ENCODE measurements at places on chromosomes 16 and 17. TPM values are rescaled to one million over a fixed set of nuclear protein-coding genes. Genes with fewer than 3 reads are reported as not detected.

DNA sequence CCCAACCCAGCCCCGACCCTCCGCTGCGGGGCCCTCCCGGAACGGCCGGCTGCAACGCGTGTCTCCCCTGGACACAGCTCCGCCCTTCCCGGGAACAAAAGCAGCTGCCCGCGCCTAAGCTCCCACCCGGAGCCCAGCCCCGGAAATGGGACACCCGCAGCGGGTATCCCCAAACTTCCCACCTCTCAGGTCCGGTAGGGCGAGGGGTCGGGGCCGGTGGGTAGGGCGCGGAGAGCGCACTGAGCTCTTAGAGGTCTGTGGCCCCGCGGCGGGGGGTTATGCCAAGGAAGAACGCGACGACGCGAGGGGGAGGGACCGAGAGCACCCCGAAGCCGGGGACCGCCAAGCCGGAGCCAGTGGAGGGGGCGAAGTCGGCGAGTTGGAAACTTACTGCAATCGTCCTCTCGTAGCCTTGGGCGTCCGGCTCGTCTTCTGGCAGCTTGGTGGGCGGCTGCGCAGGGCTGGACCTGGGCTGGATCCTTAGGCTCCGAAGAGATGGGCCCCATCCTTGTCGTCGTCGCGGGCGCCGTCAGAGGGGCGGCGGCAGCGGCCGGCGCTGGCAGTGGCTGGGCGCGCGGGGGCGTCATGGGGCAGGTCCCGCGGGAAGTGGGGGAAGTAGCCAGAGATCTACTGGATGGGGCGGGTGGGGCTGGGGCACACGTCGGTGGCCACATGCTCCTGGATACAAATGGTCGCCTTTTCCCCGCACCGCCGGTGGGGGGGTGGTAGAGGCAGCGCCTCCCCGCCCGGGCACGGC, 6.9 kb downstream of the USP6 start:
- peak; percentile 79 for DNase-seq

GRCh38 chr16:68764862-68765261, 27.8 kb downstream of the CDH1 start:
- DNase-seq: no peak

GRCh38 chr17:81000631-81001357, 9.2 kb downstream of the CHMP6 start:
- DNase-seq: no peak

DNA sequence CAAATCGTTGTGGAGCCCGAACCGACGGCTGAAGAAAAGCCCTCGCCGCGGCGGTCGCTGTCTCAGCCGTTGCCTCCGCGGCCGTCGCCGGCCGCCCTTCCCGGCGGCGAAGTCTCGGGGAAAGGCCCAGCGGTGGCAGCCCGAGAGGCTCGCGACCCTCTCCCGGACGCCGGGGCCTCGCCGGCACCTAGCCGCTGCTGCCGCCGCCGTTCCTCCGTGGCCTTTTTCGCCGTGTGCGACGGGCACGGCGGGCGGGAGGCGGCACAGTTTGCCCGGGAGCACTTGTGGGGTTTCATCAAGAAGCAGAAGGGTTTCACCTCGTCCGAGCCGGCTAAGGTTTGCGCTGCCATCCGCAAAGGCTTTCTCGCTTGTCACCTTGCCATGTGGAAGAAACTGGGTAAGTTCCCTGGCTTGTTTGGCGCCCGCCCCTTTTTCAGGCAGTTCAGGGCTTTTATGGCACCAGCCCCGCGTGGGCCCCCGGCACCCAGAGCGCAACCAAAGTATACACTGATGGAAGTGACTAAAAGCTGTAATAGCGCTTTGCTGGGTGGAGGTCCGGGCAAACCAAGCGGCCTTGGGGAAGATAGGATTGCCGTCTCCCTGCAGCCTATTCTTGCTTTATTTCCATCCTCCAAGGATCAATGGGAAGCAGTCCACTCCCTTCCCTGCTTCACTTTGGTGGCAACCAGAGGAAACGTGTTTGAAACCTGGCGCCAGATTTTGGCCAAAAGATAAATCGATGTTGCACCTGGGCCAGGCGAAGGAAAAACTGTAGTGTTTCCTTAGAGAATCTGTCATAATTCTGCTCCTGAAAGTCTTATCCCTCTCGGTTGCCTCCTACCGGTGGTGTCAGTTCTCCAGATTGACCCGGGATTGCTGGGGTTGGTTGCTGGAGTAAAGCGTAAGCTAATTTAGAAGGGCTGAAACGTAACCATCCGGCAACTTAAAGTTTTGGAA, 775 bp downstream of the PPM1D start:
- peak; percentile 85 for DNase-seq

DNA sequence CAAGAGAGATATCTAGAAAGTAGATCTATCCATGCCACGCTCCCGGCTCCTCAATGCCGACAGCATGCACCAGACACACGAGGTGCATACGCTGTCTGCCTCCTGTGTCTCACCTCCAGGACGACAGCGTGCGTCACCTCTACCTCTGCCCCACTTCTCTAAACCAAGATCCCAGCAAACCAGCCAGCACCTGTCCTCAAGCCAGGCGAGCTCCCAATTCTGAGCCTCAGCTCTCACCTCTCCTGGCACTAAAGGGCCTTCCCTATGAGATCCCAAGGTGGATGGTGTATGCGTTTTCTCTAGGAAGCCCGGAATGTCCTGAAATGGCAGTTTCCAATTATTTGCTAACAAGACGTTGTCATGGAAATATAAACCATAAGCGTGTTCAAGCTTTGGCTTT, 36.2 kb upstream of the RCVRN start:
- DNase-seq: peak; percentile 17

DNA sequence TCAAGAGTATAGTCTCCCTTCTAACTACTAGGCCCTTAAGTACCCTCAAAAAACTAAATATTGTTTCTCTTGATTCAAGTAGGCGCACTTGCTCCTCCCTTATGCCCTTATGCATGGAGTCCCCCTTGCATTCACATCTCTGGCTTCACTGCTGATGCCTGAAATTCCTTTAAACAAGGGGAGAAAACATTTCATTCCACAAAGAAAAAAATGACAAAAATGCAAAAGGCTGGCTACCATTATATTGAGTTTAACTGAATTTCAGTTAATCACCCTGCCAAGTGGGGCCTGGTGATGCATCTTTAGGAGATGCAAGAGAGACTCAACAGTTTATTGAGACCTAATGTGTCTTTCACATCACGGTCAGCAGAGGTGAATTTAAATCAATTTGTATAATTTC, 35.6 kb downstream of the CRLF3 start:
- no peak for DNase-seq

GRCh38 chr16:69131167-69131838, 1.1 kb downstream of the CHTF8 start:
- DNase-seq: peak; percentile 6

DNA sequence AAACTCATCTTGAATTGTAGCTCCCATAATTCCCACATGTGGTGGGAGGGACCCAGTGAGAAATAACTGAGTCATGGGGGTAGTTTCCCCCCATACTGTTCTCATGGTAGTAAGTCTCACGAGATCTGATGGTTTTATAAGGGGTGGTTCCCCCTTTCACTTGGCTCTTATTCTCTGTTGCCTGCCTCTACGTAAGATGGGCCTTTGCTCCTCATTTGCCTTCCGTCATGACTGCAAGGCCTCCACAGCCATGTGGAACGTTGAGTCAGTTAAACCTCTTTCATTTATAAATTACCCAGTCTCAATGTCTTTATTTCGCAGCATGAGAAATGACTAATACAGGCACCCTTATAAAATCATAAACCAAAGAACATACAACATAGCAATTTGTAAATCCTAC, 79.0 kb downstream of the XYLT1 start:
- DNase-seq: no peak

GRCh38 chr16:12390644-12391043, 413.0 kb downstream of the CPPED1 start:
- no peak for DNase-seq

DNA sequence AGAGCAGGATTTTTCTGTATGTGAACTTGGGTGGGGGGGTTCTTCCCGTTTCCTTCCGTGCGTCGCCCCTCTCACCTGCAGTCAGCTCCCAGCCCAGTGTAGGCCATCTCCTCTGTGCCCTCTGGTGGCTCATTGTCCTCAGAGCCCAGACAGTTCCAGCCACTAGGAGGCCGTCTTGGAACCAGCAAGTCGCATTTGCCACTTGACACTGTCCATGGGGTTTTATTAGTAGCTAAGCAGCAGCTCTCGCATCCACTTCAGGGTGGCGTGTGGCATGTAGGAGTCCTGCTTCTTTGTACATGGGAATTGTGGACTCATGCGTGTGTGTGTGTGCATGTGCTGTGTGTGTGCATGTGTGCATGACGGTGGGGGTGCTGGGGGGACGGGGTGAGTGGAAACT, 74.0 kb downstream of the SEC14L1 start:
- no peak for DNase-seq

GRCh38 chr17:17837380-17837821, 615 bp upstream of the SREBF1 start:
- DNase-seq: peak; percentile 72

DNA sequence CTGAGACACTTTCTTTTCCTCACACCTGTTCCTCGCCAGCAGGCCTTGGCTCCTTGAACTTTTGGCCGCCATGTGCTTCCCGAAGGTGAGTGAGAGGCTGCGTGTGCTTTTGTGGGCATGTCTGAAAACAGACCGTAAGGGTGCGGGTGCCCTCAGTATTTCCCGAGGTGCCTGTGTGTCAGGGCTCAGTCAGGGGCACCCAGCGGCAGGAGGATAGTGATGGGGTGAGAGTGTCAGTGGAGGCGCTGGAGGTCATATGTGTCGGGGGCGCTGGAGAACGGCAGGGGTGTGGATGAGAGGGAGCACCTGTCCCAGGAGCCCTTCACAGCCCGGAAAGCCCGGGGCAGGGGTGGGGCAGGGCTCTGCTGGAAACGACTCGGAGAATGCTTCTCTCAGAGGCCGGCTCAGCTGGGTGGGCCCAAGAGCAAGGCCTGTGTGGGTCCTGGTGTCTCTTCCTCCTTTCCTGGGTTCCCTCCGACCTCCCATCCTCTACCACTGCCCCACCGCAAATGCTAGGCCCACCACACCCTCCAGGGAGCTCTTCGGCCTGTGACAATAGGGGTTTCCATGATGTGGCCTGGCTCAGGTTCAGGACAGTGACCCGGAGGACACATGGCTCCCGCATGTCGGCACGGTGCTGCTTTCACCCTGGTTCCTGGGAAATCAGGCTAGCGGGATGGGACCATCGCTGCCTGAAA, 451 bp downstream of the IL32 start:
- DNase-seq: no peak

- no peak for DNase-seq
These were observed 1.9 kb downstream of the RAD51C start for GRCh38 chr17:58694302-58694701.

- DNase-seq: no peak
These were observed 590.5 kb downstream of the CDH11 start for GRCh38 chr16:64531401-64531800.

DNA sequence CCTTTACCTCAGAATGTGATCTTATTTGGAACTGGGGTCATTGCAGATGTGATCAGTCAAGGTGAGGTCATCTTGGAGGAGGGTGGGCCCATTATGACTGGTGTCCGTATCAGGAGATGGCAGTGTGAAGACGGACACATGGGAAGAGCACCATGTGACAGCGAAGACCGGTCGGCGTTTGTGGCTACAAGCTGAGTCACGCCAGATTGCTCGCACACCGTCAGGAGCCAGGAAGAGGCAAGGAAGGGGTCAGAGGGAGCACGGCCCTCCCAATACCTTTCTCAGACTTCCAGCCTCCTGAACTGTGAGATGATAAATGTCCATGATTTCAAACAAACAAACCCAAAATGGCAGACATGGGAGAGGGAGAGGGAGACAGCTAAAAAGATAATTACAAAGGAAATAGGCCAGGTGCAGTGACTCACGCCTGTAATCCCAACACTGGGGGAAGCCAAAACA, 13.2 kb downstream of the STARD3 start:
- DNase-seq: no peak

GRCh38 chr17:71033336-71033735, 864.0 kb downstream of the KCNJ2 start:
- DNase-seq: no peak

- no peak for DNase-seq
These were observed 39.4 kb downstream of the TIMM22 start for GRCh38 chr17:1036171-1036844.

GRCh38 chr17:417691-418420, 65.2 kb upstream of the RPH3AL start:
- no peak for DNase-seq

DNA sequence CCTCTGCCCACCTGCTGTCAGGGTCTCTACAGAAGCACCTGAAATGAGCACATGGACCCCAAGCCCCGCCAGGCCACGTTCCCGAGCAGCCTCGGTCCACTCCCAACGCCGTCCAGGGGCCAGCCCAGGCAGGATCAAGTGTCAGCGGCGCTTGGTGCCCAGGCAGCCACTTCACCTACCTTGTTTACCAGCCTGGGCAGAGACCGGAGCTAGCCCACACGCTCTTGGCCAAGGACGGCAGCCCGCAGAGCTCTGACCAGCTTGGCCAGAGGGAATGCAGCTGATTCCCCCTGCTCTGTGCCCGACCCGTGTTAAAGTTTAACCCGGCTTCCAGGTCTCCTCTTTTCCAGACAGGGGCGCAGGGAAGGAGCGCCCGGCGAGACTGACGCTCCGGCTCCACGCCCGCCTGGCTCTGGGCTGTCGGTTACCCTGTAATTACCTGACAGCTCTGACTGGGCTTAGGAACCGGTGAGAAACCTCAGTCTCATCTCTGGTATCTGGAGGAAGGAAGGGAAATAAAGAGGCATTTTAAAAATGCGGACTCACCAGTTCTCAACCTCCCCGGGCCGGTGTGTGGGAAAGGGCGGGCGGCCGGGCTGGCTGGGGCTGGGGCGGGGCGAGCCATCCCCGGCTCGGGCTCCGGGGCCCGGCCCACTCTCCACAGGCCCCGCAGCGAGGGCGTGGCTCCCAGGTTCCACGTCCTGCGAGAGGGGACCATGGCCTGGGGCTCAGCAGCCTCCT, 4.6 kb downstream of the KIFC3 start:
- no peak for DNase-seq

- no peak for DNase-seq
These were observed 250.3 kb downstream of the ZFHX3 start for GRCh38 chr16:72797621-72798020.

GRCh38 chr17:55898195-55898594, 147.3 kb downstream of the PCTP start:
- no peak for DNase-seq

Gene C1QL1
- total RNA-seq: 1.3 TPM

Gene CDK5RAP3
- total RNA-seq: 196 TPM

Gene MPP2
- total RNA-seq: 14.2 TPM

Gene COA3
- total RNA-seq: 34.8 TPM

Gene CRYM
- total RNA-seq: 0.30 TPM

Gene HES7
- total RNA-seq: 0.19 TPM

Gene C17orf75
- total RNA-seq: 16.2 TPM

Gene ABCA9
- total RNA-seq: 25.1 TPM

Gene TBC1D26
- not detected for total RNA-seq

Gene RHOT1
- total RNA-seq: 36.0 TPM

Gene KRTAP4-3
- not detected for total RNA-seq

Gene PDK2
- total RNA-seq: 39.4 TPM

Gene PYDC1
- total RNA-seq: not detected

Gene IL34
- 14.2 TPM for total RNA-seq

Gene CES5A
- not detected for total RNA-seq
